IMR-90 (cell line): ENCODE measurements at places on chromosomes 6 and 20. TPM values are rescaled to one million over a fixed set of nuclear protein-coding genes. Genes with fewer than 3 reads are reported as not detected.

DNA sequence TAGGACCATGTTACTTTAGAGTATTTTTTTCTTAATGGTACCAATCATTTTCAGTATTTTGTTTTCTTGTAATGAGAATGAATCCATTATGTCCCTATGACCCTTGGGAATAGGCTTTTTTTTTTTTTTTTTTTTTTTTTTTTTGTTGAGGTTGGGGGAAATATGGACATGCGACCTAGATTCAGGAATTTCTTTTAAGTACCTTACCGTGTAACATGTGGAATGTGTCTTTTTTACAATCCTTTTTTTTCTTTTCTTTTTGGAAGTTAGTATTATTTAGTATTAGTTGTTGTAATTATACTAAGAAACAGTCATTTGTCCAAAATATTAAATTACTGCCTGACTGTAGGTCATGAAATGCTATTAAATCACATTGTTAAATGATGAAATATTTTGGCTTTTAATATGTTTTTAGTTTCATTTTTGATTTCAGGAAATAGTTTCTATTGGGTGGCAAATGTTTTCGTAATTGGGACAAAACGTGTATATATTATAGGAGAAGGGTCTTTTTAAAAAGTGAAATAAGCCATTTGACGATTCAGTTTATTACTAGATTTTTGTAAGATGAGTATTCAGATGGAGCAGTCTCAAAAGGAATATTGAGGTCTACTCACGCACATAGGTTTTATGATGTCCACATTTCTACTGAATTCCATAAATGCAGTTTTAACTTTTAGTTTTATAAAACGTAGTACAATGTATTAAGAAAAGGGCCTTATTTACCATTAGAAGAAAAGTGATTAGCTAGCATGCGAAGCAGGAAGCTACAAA, 4.9 kb downstream of the ARID1B start:
- peaks cover 3% of the 10 kb centered on the region for H3K4me1 ChIP-seq
- peak overlapping the region; percentile 18 for H3K4me3 ChIP-seq
- DNase-seq: no peak
- H3K36me3 ChIP-seq: peaks cover 2% of the 10 kb centered on the region
- H3K27me3 ChIP-seq: no peaks in the 10 kb centered on the region

The SASH1 gene
- polyA plus RNA-seq: 11.6 and 11.7 TPM in 2 replicates

DNA sequence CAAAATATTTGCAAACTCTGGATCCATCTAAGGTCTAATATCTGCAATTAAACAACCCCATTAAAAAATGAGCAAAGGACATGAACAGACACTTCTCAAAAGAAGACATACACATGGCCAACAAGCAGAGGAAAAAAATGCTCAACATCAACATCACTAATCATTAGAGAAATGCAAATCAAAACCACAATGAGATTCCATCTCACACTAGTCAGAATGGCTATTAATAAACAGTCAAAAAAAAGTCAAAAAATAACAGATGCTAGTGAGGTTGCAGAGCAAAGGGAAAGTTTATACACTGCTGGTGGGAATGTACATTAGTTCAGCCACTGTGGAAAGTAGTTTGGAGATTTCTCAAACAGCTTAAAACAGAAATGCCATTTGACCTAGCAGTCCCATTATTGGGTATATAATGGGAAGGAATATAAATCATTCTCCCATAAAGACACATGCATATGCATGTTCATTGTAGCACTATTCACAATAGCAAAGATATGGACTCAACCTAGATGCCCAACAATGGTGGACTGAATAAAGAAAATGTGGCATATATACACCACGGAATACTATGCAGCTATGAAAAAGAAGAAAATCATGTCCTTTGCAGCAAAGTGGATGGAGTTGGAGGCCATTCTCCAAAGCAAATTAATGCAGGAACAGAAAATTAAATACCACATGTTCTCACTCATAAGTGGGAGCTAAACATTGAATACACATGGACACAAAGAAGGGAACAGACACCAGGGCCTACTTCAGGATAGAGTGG, 9.1 kb downstream of the ZNFX1 start:
- H3K4me1 ChIP-seq: peaks cover 1% of the 10 kb centered on the region; the same call in 1 of the 2 replicates
- peaks cover 40% of the 10 kb centered on the region for H3K36me3 ChIP-seq
- H3K27me3 ChIP-seq: no peaks in the 10 kb centered on the region
- DNase-seq: peak; percentile 81
- no peak overlapping the region for H3K4me3 ChIP-seq

GRCh38 chr20:6783752-6784151, 16.3 kb downstream of the BMP2 start:
- H3K27me3 ChIP-seq: no peaks in the 10 kb centered on the region; the same call in 1 of the 2 replicates
- no peak for DNase-seq
- peaks cover 5% of the 10 kb centered on the region; the same call in 1 of the 2 replicates for H3K4me1 ChIP-seq
- H3K4me3 ChIP-seq: no peak overlapping the region
- H3K36me3 ChIP-seq: peaks cover under 1% of the 10 kb centered on the region; the same call in 1 of the 2 replicates

The ADGRF1 gene
- polyA plus RNA-seq: not detected in 2 replicates

DNA sequence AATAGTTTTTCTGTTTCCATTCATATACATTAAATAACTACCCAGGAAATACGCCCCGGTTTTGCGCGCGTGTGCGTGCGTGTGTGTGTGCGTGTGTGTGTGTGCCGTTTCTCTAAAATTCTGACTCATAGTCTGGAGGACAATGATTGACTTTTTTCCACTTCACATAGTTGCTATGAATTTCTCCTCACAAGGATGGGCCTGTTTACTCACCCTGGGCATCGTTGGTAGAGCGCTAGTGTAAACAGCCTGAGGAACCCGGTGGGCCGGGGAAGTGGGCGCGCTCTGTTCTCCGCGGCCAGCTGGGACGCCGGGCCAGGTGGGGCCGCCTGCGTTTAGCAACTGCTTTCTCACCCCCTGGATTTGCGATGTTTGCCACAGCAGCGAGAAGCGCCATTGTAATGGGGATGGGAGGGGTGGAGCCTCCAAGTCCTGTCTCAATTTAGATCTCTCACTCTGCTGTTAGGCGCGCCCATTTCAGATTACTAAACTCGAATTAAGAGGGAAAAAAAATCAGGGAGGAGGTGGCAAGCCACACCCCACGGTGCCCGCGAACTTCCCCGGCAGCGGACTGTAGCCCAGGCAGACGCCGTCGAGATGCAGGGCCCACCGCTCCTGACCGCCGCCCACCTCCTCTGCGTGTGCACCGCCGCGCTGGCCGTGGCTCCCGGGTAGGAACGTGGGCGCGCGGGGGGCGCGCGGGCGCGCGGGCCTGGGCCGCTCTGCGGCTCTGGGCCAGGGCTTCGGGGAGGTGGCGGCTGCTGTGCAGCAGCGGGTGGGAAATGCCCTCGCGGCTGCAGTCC, at the start of gene CD109:
Gene CD109, plus strand, starts transcription at position 585 of the 803 bp plus-strand sequence. Its CDS starts 13 bp downstream, at position 598.
- peaks cover 6% of the 10 kb centered on the region for H3K4me1 ChIP-seq
- H3K27me3 ChIP-seq: no peaks in the 10 kb centered on the region
- peak within 1 kb of the TSS; percentile 74 for H3K4me3 ChIP-seq
- no peaks in the 10 kb centered on the region for H3K36me3 ChIP-seq
- peak; percentile 73 for DNase-seq

- no peaks in the 10 kb centered on the region for H3K27me3 ChIP-seq
- H3K4me1 ChIP-seq: no peaks in the 10 kb centered on the region
- no peaks in the 10 kb centered on the region for H3K36me3 ChIP-seq
- no peak overlapping the region for H3K4me3 ChIP-seq
These were observed 5.3 kb downstream of the APMAP start for GRCh38 chr20:24987244-24987643.
